Stimulated activated CD8-positive, alpha-beta memory T cell treated with anti-CD3 and anti-CD28 coated beads, Interleukin-4, amount 100 ng/mL, for 1 hour (primary cell): ENCODE measurements at places on chromosomes 3 and 15.

DNA sequence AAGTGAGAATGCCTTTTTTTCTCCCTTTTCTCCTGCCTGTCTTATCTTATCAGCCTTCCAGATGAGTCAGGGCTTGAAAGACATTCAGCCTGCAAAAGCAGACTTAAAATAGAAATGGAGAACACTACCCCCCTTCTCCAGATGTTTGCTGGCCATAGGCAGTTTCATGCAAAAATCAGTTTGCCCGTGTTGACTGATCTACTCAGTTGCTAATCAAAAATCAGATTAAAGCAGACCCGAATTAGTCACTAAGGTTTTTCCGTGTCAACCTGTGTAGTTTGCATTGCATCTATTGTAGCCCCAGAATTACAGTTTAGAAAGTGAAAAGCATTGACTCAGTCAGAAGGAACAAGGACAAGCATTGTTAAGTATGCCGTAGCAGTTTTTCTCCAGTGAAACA is 56.2 kb downstream of the IL5RA start:
- DNase-seq, result no peak

- no peak for DNase-seq
Measured at GRCh38 chr3:195999896-196000295, 82.0 kb downstream of the TFRC start.

DNA sequence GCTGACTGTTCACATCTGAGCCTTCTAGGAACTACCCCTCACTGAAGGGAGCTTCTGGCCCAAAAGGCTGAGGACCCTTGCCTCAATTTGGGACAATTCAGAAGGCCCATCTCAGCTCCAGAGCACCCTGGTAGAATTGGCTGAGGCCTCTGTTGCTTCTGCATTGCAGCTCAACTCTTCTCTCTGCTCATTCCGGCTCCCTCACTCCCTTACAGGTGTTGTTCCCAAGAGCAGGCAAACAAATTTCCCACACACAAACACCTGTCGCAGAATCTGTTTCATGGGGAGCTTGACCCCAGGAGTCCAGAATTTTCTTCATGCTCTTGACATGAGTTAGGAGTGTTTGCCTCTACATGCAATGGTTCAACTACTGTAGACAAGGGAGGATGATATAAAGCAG is 78.7 kb downstream of the CRYGS start:
- no peak for DNase-seq

DNA sequence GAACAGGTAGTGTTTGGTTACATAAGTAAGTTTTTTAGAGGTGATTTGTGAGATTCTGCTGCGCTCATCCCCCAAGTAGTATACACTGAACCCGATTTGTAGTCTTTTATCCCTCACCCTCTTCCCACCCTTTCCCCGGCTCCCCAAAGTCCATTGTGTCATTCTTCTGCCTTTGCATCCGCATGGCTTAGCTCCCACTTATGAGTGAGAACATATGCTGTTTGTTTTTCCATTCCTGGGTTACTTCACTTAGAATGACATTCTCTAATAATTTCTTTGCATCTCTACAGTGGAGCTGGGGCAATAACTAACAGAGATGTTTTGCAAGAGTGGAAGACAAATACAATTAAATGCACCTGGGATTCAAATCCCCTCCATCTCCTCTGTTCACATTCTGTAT is 93.2 kb downstream of the TP63 start:
- no peak for DNase-seq

DNA sequence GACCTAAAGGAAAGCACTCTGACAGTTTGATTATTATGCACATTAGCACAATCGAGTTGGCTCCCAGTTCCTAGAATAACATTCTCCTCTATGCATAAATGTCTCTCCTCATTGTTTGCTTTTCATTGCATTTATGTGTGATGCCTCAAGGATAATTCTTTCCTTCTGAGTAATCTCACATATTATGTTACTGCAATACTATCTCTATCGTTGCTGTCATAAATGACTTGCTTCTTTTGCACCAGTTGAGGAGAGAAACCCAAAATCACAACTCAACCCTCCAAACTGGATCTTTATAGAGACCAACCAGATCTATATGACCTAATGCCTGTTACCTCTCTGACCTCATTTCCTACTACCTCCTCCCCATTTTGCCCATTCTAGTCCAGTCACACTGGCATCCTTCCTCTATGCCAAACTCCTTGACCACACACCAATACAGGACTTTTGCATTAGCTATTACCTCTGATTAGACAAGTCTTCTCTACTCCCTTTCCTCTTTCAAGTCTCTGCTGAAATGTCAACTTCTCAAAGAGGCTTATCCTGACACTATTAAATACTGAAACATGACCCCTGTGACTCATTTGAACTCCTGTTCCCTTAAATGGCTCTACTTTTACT is 1026.0 kb downstream of the TUSC7 start:
- DNase-seq, result no peak

- no peak for DNase-seq
Measured at GRCh38 chr15:76935620-76936019, 4.1 kb downstream of the RCN2 start.

DNA sequence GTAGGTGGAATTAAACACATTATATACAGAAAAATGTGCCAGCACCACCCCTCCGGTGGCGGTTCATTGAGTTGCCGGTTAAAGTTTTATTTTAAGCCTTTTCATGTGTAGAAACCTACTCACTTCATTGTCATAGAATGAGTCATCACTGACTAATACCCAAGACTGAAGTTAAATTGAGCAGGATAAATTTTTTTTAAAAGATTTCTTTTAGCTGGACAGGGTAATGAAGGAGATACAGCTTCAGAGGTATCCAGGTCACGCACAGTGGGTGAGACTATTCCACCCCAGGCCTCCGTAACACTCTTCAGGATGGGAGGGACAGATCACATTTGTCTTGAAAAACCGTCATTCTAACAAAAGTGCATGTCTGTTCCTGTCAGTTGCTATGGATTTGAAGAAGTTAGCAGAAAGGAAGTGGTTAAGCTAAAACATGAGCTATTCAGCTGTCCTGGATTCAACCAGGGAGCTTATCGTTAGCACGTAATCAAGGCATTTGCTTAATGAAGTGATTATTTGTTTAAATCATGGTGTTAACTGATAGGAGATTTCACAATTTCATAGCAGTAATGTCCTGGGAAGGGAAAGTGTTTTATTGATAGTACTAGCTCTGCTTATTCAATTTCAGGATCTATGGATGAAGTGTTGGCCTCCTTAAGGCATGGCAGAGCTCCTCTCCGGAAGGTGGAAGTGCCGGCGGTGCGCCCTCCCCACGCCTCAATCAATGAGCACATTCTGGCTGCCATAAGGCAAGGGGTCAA is 23.4 kb downstream of the WHAMM start:
- DNase-seq, result no peak

GRCh38 chr15:81807186-81807585 is 238.6 kb downstream of the MEX3B start:
- no peak for DNase-seq

GRCh38 chr15:70159713-70160009 is 61.9 kb upstream of the TLE3 start:
- no peak for DNase-seq

DNA sequence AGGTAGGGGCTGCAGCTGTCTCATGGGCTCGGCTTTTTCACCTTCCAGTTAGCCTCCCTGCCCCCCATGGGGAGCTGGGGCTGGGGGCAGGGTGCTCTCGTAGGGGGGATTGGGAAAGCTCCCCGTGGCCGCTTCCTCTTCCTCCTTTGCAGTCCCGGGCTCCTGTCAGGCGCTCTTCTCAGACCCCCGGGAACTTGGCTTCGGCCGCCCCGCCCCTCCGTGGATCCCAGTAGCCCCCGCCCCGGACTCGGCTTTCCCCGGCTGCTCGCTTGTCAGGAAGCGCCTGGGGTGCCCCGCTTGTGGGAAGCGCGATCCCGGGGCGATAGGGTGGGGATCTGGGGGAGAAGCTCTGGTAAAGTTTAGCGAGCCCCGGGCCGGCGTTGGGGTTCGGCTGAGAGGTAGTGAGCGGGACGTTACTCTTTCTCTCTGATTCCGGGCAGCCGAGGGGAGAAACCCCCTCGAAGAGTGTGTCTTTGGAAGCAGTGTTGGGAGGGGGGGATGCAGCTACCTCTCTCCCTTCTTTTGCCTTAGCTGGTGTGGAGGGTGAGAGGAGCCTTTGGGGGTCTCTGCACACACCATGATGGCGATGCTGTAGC is 611 bp downstream of the PIAS1 start:
- peak; percentile 19 for DNase-seq

DNA sequence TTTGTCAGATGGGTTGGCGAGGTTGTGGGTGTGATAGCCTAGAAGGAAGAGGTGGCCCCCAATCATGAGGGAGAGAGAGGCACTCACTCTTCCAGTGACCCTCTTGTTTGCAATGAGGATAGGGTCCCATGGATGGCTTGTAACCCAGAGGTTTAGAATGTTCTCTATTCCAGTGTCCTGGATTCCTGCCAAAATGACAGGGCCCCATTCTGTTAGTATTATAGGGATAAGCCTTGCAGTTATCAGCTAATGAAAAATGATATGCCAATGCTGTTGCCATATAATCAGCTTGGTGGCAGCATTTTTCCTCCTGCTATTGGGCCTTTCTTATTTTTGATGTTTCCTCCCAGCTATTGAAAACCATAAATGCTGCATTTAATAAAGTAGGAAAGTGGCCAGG is 23.3 kb upstream of the SENP7 start:
- no peak for DNase-seq

- DNase-seq, result no peak
Measured at GRCh38 chr3:87069971-87070370, 79.0 kb upstream of the VGLL3 start.

DNA sequence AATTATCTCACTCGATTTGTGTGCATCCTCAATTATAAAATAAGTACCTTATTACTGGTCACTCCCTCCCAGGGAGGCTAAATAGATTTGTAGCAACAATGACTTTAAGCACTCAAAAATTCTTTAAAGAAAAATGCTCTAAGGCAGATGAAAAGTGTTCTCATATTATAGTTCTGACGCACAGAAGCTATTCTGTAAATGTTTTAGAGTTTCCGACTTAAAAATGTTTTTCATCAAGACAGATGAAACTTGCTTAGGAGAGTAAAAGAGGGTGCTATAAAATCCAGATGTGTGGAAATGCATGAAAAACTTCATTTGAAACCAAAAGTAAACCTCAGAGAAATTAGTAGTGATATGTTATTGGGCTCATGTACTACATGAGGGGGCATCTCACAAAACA is 398.4 kb upstream of the KCNMB2 start:
- no peak for DNase-seq

- DNase-seq, result no peak
Measured at GRCh38 chr3:45993421-45994027, 2.1 kb downstream of the FYCO1 start.

DNA sequence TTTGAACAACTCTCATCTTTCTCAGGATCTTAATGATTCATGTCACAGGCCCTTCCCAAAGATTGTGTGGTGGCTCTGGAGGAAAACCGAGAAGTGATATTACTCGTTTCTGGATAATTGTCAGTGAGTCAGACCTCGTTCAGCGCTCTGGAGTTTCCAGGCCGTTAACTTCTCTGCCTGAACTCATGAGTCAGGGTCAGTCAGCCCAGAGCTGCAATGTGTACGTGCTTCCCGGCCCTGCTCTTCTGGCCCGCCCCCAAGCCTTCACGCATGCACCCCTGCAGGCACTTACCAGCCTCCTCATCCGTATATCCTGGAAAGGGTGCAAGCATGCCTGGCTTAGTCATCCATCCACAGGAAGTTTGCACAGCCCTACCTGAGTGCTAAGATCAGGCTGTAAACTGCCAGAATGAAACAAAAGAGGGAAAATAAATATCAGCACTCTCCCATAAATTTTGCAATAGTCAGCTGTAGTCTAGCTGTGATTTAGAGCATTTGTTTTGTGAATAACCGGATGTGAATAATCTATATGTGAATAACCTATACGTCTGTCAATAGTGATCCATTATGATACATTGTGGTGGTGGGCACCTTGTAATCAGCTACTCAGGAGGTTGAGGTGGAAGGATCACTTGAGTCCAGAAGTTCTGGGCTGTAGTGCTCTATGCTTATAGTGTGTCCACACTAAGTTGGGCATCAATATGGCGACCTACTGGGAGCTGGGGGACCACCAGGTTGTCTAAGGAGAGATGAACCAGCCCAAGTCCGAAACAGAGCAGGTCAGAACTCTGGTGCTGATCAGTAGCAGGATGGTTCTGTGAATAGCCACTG is 35.3 kb upstream of the SEMA4B start:
- no peak for DNase-seq

- no peak for DNase-seq
Measured at GRCh38 chr15:50718700-50719125, 32.1 kb upstream of the TRPM7 start.
